ENCODE measurements at places on chromosomes 1 and 21.

DNA sequence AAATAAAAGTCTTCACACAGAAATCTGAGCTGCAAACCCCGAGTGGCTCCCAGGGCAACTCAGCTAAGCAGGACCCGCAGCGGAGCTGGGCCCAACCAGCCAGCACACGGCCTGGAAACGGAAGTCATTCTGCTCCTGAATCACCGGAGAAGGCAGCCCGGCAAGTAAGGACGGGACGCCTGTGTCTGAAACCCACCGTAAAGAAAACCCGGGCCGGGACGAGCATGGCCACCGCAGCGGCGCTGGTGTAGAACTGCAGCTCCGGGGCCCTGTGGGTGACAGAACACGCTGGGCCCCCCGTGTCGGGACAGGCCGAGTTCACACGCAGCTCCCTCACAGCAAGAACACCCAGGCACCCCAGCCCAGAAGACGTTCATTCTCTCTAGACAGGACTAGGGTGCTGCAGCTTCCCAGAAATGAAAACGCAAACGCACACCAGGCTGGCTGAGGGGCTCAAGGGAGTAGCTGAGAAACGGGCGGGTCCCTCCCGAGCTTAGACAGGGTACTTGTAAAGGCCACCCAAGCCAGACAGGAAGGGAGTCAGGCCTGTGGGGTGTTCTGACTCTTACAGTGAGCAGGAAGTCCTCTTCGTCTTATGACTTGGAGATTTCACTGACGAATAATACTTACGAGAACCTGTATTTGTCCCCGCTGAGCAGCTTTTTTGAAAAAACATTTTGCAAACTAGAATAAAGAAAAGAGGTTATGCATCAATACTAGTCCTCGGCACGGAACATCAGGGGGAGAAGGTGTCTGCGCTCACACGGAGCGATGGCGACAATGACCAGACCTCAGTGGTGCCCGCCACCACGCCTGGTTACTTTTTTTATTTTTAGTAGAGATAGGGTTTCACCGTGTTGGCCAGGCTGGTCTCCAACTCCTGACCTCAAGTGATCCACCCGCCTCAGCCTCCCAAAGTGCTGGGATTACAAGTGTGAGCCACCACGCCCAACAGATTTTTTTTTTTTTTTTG lies 10.9 kb upstream of the CDK11B start:
- no peak for DNase-seq

GRCh38 chr1:197083474-197083873 lies 16.4 kb upstream of the F13B start:
- no peak for DNase-seq

GRCh38 chr1:206735553-206736031 lies 35.0 kb upstream of the IL19 start:
- DNase-seq = peak; percentile 73

- DNase-seq = peak; percentile 57
Measured at GRCh38 chr1:154154534-154155191, at the start of gene NUP210L. Gene NUP210L (minus strand): TSS chr1:154155073.

- peak; percentile 75 for DNase-seq
Measured at GRCh38 chr1:93715529-93716126, 34.0 kb upstream of the BCAR3 start.

DNA sequence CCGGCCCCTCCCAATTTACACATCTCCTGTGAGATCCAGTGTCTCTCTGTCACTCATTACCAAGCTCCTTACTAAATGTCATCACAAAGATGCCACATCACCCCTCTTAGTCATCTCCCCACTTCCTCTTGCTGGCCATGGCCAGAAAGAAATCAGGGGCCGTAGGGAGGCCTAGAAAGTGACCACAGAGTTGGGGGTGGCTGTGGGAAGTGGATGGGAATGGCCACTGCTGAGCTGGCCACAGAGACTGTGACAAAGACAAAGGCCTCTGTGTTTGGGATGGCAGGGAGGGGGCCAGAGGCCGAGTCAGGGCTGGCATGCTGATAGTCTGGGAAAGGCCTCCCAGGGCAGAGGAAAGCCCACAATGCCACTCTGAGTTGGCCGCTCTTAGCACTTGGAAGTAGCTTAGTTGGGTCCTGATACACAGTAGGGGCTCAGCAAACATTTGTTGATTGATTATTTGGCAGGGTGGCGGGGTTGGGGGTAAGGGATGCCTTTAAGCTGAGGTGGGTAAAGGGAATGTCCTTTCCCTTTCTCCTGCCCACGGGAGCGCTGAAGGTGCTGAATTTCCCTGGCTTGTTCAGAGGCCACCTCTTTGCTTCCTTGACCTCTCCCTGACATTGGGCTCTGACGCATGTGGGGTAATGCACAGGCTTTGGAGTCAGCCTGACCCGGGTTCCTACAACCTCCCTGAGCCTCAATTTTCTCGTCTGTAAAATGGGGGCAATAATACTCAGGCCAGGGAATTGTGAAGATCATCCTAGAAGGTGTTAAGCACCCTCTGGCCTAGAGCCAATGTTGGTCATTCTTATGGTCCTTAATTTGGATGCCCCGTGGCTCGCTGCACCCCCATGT lies 13.2 kb downstream of the NAV1 start:
- no peak for DNase-seq

DNA sequence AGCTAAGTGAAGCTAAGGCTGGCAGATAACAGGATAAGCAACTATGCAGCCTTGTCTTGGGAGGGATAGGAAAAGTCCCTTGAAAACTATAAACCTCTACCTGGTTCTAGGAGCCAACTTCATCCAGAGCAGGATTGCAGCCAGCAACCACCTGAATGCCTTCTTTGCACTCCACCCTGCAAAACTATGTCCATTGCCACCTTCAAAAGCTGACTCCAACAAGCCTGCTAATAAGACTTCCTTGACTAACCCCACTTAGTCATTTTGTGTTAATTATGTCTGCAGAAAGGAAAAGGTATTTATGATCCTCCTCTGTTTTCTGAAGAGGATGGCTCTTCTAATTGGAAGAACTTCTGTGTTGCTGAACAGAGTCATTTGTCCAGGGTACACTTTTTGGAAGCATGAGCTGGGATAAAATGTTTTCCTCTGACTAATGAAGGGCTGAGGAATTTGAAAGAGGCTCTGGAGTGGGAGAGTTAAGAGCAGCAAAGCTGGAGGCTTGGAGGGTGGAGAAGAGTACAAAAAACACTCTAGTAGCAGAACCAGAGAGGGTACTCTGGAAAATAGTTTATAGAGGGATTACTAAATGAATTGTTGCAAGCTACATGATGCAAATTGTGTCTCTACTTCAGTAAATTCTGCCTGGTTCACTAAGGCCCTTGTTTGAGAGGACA lies 9.6 kb upstream of the RIMKLA start:
- DNase-seq = no peak

DNA sequence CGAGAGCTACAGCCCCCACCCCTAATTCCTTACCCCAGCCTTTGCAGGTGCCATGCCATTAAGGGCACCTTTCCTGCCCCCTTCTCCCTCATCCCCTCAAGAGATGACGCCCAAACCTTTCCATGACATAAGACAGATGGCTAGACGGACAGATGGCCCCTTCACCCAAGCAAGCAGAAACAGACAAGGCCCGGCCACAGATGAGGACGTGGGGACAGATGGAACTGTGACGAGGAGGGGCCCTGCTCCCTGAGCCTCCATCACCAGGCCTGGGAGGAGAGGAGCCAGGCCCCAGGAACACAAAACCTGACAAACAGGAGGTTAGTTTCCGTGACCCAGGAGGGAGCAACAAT lies 24.7 kb upstream of the PEF1 start:
- DNase-seq = peak; percentile 95

Measured in NCI-H82 (cell line).